Smooth muscle cell of bladder (primary cell): ENCODE measurements at places on chromosomes 1 and 21. TPM values are rescaled to one million over a fixed set of nuclear protein-coding genes. Genes with fewer than 3 reads are reported as not detected.

The IL10 gene
- total RNA-seq = not detected in 2 replicates

The REG4 gene
- not detected in 2 replicates for total RNA-seq

The KCNK2 gene
- total RNA-seq = 3.1 and 11.9 TPM in 2 replicates

The CD1E gene
- not detected in 2 replicates for total RNA-seq

The SLC1A7 gene
- 1.00 and 5.8 TPM in 2 replicates for total RNA-seq

The CDC73 gene
- 12.8 and 19.3 TPM in 2 replicates for total RNA-seq

The NPPA gene
- not detected in 2 replicates for total RNA-seq

The DNALI1 gene
- total RNA-seq = 1.7 and 4.0 TPM in 2 replicates

The SELL gene
- total RNA-seq = 0.09 and 0.14 TPM in 2 replicates

The CBR1 gene
- total RNA-seq = 112 and 131 TPM in 2 replicates

The TRIM67 gene
- under 0.01 TPM in 1 of 2 replicates, not detected in the other for total RNA-seq

The TPM3 gene
- total RNA-seq = 242 and 248 TPM in 2 replicates

The C1orf87 gene
- total RNA-seq = under 0.01 TPM in 1 of 2 replicates, not detected in the other

The TEKT2 gene
- total RNA-seq = 0.09 and 0.14 TPM in 2 replicates

The ZNF695 gene
- total RNA-seq = 0.65 and 0.71 TPM in 2 replicates

The SLC45A1 gene
- total RNA-seq = 1.7 and 2.0 TPM in 2 replicates

The CLDN8 gene
- not detected in 2 replicates for total RNA-seq

The HCN3 gene
- 0.71 and 1.0 TPM in 2 replicates for total RNA-seq

The RNF187 gene
- total RNA-seq = 61.4 and 64.3 TPM in 2 replicates

The RAB3B gene
- 5.2 and 7.0 TPM in 2 replicates for total RNA-seq

The NCMAP gene
- total RNA-seq = not detected in 2 replicates

The ACTN2 gene
- 0.09 and 0.14 TPM in 2 replicates for total RNA-seq

The DENND2D gene
- 6.3 and 10.1 TPM in 2 replicates for total RNA-seq

The OR2M2 gene
- not detected in 2 replicates for total RNA-seq

The MMEL1 gene
- under 0.01 TPM in 1 of 2 replicates, not detected in the other for total RNA-seq

The CTSS gene
- total RNA-seq = 3.2 and 7.0 TPM in 2 replicates

The PCP4 gene
- not detected in 2 replicates for total RNA-seq
